Skeletal muscle cell (primary cell): ENCODE measurements at places on chromosomes 12 and 14.

GRCh38 chr14:60640859-60641741 is 8.2 kb downstream of the SIX1 start:
- no peak for DNase-seq

GRCh38 chr12:101470939-101471338 is 4.2 kb upstream of the SPIC start:
- no peak for DNase-seq

GRCh38 chr12:103697971-103698751 is 111.1 kb downstream of the STAB2 start:
- no peak for DNase-seq

DNA sequence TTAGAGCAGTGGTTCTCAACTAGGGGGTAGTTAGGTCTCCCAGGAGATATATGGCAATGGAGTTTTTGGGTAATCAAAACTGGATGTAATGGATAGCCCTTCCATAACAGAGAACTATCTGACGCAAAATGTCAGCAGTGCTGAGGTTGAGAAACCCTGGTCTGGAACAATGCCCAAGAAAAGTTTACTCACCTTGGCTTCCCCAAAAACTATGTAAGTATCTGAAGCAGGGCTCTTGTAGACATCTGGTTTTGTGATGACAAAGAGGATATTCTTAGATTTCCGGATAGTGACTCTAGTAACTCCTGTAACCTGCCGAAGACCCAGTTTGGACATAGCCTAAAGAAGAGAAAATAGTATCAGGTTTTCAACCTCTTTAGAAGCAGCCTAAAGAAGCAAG is 11.8 kb downstream of the NACA start:
- DNase-seq: no peak

- DNase-seq: no peak
Measured at GRCh38 chr12:83224012-83224411, 537.3 kb downstream of the TMTC2 start.

DNA sequence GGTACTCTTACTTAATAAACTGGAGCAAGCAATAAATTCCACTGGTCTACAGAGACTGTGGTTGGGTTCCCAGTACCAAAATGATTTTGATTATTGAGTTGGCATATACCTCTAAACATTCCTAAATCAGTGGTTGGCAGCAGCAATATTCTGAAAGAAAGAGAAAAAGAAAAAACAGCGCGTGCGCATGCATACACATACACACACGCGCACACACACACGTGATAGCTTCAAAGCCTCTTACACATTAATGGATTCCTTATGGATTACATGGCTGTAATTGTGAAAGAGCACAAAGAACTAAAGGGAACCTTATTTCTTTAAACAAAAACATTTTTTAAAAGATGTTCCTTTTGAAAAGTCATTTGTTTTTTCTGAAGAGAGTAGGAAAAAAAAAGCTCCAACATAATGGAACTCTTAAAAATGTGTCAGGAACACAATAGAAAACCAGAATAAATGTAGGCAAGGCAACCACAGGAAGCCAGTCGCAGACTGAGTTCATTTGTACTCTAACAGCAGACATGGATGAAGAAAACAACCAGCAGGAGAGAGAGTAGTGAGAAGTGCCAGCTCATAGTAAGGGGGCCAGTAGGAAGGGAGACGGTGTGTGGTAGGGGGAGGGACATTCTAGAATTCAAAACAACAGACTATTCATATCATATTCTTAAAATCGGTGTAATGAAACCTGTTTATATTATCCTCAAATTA is 80.0 kb downstream of the DRAM1 start:
- no peak for DNase-seq

DNA sequence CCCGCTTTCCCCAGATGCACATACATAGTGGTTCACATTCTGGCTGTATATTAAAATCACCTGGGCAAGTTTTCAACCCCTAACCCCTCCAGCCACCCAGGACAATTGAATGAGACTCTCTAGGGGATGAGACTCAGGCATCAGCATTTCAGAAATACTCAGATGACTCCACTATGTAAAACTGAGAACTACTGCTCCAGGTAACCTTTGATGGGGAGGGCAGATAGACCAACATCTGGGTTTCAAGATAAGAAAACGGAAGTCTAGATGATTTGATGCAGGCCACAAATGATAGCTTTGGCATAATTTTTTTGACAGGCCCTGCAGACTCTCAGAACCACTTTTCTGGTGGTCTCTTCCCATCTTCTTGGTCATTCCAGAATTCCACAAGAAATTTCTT is 341.1 kb downstream of the EMP1 start:
- DNase-seq: no peak

- no peak for DNase-seq
Measured at GRCh38 chr12:6163416-6164060, 36.7 kb upstream of the CD9 start.

GRCh38 chr14:99909513-99910064 is 116.4 kb downstream of the EML1 start:
- no peak for DNase-seq

DNA sequence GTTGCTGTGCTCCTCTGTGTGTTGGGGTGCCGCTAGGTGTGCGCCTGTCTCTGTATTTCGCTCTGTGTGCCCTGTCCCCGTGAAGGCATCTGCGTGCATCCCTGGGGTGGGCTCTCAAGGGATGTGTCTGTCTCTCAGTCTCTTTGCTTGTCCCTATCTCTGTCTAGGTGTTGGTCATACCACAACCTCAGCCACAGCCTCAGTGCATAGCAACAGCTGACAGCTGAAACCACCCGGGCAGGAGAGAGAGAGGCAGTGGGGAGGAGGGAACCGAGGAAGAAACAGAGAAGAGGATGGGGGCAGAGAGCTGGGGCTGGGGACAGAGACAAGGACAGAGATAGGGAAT is 953 bp upstream of the NXPH4 start:
- DNase-seq: no peak

DNA sequence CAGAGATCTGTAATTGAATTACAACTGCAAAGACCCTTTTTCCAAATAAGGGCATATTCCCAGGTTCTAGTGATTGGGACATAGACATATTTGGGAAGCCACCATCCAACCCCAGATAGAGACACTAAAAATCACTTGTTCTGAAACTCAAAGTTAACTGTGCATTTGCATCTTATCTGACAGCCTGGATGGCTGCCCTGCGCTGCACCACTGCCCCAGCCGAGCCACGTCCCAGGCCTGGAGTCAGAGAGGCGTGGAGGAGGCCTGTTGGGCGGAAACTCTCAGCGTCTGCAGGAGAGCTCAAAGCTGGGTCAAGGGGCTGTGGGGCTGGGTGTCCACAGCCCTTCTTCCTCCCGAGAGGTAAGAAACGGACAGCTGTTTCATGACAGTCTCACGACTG is 124.4 kb downstream of the RIMBP2 start:
- DNase-seq: no peak

DNA sequence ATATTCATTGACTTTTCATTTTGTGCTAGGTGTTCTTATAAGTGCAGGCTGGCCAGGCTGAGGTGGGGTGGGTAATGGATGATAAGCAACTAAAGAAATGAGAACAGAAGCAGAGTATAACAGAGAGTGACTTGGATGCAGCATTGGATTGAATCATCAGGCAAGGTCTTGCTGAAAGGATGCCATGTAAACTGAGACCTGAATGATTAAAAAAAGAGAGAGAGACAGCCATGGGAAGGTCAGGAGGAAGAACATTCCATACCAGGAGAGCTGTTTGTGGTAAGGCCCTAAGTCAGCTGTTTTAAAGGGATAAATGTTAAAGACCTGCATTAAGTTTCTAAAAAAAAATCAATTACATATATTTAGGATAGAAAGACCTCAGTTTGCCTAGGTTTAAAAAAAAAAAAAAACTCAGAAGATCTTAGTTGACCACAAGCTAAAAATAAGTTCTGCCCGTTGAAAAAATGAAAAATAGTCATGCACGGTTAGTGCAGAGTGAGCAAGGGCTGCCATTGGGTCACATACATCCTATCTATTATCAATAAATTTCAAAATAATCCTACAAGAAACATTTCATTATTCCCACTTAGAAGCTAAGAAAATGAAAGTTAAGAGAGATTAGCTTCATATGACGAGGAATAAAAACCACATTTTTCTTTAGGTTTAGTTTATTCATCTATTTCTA is 37.2 kb downstream of the IFNG start:
- peak; percentile 46 for DNase-seq

DNA sequence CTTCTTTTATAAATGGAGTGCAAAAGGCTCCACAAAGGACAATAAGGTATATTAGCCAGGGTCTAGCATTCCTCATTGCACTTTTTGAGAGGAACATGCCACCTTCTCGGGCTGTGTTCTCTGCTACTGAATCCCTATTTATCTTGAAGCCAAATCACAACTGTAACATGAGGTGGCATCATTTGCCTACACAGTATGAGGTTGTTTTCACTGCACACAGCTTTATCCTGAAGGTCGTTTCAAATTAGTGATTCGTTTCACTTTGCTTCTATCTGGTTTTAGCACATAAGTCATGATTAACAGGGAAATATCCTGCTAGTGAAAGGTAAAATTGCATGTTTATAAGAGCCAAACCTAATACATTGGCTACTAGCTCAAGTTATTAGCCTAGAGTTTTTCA is 153.8 kb downstream of the SLC35F4 start:
- no peak for DNase-seq

DNA sequence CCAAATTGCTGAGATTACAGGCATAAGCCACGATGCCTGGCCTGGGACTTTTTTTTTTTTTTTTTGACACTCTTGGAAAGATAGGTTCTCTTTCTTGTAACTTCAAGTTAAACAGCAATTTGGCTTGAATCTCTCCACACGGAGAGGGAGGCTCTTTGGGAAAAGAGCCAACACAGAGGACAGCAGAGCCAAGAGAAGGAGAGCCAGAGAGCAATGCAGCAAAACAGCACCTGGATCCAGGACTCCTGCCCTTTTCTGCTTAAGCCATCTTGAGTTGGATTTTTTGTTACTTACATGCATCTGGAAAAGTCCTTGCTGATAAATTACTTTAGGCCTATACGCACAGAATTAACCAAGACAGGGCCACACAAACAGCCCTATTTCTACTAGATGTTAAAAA is 176.8 kb downstream of the APAF1 start:
- no peak for DNase-seq

GRCh38 chr12:83841620-83842019 is 1071.0 kb downstream of the SLC6A15 start:
- DNase-seq: no peak
